ENCODE measurements at places on chromosomes 7 and 10. TPM values are rescaled to one million over a fixed set of nuclear protein-coding genes. Genes with fewer than 3 reads are reported as not detected.

The HTR5A gene
- not detected for total RNA-seq

The NPSR1 gene
- total RNA-seq = not detected

The CYP17A1 gene
- not detected for total RNA-seq

The RHEB gene
- 68.5 TPM for total RNA-seq

The NEUROG3 gene
- not detected for total RNA-seq

The AKR1C3 gene
- 35.9 TPM for total RNA-seq

The SLC26A3 gene
- not detected for total RNA-seq

The NPY4R2 gene
- total RNA-seq = not detected

The SLC13A4 gene
- total RNA-seq = not detected

The SPDYE18 gene
- 0.49 TPM for total RNA-seq

The OR2AE1 gene
- total RNA-seq = under 0.01 TPM

The FBXO24 gene
- total RNA-seq = 0.25 TPM

The VGF gene
- total RNA-seq = not detected
